ENCODE measurements at places on chromosomes 13 and 19.
A peak's percentile ranks its signal among the peaks of the same experiment; 100 is the strongest.

DNA sequence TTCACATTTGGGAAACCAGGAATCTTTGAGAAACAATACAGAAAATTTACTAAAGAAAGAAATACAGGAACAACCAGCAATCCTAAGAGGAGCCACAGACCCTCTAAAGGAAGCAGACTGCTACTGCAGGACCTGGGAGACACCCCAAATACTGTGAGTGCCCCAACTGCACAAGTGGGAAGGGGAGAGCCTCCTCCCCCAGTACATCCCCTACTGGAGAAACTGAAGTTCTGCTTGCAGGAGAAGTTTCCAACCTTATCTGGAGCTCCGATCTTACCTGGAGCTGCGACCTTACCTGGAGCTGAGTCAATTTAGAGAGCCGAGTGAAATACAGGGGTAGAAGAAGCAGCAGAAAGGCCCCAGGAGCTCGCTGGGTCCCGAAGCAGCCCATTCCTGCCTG, 236.4 kb upstream of the SPRY2 start:
- no peak for DNase-seq

DNA sequence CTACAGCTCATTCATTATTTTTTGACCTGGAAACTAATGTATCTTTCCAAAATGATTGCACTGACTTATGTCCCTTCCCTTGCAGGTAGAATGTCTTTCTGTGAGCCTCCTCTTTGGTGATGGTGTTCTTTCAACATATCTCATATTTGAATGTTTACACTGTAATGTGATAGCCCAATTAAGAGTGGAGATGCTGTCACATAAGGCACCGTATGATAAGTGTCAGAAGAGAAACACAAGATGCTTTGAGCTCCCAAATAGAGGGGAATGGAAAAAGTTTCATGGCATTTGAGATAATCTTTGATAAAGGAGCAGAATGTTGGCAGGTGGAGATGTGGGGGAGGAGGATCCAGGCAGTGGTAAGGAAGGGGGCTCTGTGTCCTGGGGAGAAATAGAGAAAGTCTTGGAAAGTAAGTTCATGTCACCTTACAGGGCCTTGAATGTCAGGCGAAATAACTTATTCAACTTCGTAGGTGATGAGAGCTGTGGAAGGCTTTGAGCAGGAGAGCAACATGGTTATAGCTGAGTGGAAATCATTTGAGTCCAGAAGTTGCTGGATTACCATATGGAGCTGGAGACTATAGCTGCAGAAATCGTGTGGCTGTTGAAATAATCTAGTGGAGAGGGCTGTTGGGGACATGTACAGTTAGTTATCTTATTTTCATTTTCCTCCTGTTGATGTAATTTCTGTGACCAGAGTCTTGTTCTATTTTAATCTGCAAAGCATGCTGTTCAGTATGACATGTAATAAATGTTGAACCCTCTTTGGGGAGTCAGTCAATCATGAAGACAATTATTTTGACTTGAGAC, 10.3 kb upstream of the RNF113B start:
- DNase-seq = no peak

DNA sequence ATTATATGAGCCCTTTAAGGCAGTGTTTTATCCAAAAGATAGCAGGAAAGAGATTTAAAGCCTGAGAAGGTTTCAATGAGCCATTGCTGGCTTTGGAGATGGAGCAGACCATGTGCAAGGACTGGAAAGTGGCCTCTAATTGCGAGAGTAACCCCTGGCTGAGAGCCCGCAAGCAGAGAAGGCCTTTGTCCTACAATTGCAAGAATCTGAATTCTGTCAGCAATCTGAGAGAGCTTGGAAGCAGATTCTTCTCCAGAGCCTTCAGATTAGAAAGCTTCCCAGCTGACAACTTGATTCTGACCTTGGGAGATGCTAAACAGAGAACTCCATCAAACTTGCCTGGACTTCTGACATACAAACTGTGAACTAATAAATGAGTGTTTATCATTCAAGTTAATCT, 528.7 kb upstream of the KLF12 start:
- no peak for DNase-seq

GRCh38 chr13:40063278-40063698, 407.8 kb downstream of the COG6 start:
- no peak for DNase-seq

- peak; percentile 68 for DNase-seq
Observed at GRCh38 chr19:45097776-45098520, 5.0 kb downstream of the PPP1R37 start.

All from Caco-2 (cell line).